Smooth muscle cell of trachea (primary cell): ENCODE measurements at places on chromosomes 5 and 9. TPM values are rescaled to one million over a fixed set of nuclear protein-coding genes. Genes with fewer than 3 reads are reported as not detected.

The EIF4E1B gene
- total RNA-seq, result not detected in 2 replicates

The SIGMAR1 gene
- 71.1 and 88.0 TPM in 2 replicates for total RNA-seq

The PHF24 gene
- total RNA-seq, result under 0.01 TPM in 1 of 2 replicates, not detected in the other

The MEIKIN gene
- not detected in 2 replicates for total RNA-seq

The CDX1 gene
- total RNA-seq, result 0.15 and 0.17 TPM in 2 replicates

The ABLIM3 gene
- total RNA-seq, result 23.1 and 42.5 TPM in 2 replicates

The LYRM7 gene
- total RNA-seq, result 6.8 and 7.6 TPM in 2 replicates

The TMEM174 gene
- total RNA-seq, result not detected in 2 replicates
